ENCODE measurements at places on chromosomes 2 and 18.

- no peak for DNase-seq
Observed at GRCh38 chr2:80469428-80469827, 164.9 kb upstream of the LRRTM1 start.

GRCh38 chr2:12818416-12819102, 101.8 kb downstream of the TRIB2 start:
- no peak for DNase-seq

- DNase-seq, result no peak
Observed at GRCh38 chr2:99956232-99957030, 186.0 kb downstream of the AFF3 start.

GRCh38 chr2:201007584-201007998, 44.1 kb upstream of the ORC2 start:
- no peak for DNase-seq

DNA sequence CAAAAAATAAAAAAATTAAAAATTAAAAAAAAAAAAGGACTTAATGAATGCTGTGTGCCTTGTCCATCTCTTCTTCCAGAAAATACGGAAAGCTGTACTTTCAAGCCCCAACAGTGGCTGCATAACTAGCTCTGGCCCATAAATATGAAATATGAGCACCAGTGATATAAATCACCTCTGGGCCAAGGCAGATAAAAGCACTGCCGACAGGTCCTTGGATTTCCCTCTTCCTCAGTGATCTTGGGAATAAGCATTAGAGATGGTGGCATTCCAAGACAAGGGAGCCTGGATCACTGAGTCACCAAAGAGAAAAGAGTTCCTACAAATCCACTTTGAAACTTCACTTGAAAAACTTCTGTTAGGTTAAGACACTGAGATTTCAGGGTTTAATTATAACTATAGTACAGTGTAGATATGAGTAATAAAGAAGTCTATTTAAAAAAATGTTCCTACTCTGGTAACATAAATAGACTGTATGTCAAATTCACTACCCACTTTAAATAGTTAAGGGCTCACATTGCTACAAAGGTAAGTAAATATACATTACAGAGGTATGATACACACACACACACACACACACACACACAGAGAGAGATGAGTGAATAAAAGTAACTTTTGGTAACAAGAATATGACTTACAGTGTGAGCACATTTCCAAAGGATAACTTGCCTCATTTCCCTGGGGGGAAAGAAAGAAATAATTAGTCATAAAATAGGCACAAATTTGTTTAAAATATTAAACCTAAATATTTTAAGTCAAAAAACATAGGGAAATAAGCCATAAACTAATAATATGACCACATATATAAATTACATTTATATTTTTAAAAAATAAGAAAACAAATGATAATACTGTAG, 35.6 kb downstream of the PPP3R1 start:
- DNase-seq, result no peak

DNA sequence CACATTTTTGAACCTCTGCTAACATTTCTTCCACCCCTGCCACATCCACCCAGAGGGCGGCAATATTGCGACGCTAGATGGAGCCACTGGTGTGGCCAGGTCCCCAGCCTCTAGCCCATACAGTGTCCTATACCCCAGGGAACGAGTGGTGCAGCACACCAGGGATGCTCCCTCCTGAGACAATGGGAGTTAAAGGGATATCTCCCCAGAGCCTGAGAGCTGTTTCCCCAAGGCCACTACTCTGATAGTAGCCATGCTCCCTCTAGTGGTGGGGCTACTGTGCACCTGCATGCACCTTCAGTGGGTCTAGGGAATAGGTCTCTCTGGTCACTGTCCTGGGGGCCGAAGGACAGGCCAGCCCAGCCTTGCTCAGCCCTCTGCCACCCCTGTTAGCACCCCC, 336.4 kb upstream of the FSHR start:
- DNase-seq, result peak; percentile 6

DNA sequence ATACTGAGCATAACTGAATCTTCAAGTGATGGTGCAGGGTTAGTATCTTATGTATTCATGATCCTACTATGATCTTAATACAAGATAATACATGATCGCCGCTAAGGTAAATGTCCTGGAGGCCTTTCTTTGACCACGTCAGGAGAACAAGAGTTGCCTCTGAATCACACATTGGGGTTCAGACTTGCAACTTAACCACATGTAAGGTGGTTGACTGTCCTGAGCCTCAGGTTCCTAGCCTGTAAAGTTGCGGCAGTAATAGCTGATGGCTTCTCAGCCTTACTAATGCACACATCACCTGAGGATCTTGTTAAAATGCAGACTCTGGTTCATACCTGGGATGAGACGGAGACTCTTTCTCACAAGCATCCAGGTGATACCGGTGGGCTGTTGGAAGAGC, 112.5 kb downstream of the MGAT5 start:
- no peak for DNase-seq

DNA sequence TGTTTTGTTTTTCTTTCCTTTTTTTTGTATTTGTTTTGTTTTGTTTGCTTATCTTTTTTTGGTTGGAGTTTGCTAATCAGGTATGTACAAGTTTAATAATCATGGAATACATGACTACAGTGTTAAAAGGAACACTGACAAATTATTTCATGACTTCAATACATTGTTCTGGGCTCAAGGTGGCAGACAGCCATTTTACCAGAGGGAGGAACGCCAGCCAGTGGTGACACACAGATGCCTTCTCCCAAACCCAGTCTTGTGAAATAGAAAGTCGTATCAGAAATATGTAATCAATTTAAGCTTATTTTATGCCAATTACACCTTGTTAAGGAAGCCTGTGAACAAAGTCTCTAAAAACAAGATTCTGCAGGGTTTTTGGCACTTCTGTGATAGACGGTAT, 264.0 kb upstream of the EPHA4 start:
- DNase-seq, result no peak

- no peak for DNase-seq
Observed at GRCh38 chr2:136020831-136021230, 35.4 kb upstream of the DARS1 start.

DNA sequence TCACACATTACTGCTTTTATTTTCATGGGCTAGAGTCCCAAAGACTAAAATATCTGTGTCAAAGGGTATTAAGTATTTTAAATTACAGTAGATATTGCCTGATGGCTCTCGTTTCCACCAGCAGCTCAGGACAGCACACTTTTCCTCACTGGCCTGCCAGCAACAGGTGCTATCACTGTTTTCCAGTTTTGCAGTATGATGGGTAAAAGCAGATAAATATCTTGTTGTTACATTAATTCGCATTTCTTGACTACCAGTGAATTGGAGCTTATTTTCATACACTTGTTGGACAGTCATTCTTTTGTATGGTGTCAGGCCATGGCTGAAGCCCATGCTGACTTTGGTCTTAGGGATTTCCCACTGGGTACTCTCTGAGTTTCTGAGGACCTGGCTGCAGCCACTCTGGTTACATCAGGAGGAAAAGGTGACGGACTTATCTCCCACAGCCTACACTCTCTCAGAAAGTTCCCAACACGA, 4.8 kb downstream of the APOB start:
- no peak for DNase-seq

DNA sequence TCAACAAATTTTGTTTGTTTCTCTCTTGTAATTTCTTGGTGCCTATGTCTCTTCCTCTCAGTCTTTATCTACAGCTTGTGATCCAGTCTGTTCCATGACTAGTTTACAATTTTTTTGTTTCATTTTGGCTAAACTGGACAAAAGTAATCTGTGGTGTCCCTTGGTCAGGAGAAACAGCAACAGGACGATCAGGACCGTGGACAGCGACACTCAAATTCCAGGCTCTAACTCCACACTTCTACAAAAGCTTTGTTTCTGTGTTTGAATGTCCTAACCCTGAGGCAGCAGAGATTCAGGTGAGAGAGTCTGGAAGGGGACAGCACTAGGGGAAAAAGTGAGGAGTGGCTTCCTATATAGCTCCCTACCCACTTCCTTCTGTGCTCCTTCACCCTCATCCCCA, 593.3 kb upstream of the FANCL start:
- no peak for DNase-seq

- no peak for DNase-seq
Observed at GRCh38 chr2:10255189-10256030, 47.3 kb upstream of the HPCAL1 start.

DNA sequence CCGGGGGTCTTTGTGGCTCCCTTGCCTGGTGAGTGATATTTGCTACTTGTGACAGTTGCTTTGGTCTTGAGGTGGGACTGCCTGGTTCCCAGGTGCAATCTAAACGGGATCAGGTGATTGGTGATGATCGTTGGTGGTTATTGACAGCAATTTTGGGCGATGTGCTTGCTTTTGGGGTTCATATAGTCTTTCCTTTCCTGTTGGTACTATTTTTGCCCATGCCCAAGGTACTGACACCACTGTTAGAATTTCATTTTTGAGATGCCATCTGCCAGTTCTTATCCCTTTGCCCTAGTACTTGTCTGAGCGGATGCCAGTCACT, 573 bp downstream of the WDR7 start:
- no peak for DNase-seq

- peak; percentile 24 for DNase-seq
Observed at GRCh38 chr18:57797209-57797651, 5.9 kb downstream of the ATP8B1 start.

- DNase-seq, result no peak
Observed at GRCh38 chr18:62590799-62591590, 68.2 kb downstream of the ZCCHC2 start.

- DNase-seq, result no peak
Observed at GRCh38 chr18:38241736-38242135, 676.1 kb upstream of the CELF4 start.

DNA sequence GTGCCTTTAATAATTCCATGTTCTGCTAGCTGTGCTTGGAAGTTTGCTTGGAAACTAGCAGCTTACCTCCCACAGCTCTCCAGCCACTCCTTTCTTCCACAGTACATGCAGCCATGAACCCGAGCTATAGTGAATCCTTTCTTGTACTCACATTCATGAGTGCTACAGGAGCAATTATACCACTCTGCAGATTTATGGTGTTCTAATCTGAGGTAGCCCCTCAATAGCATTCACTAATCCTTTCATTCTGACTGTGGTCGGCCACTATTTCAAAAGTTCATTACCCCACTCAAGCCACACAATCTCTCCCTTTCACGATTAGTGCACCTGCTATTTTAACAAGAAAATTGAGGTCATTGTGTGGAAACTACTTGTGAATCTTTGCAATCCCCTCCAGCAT, 53.2 kb downstream of the CSRNP3 start:
- DNase-seq, result no peak

DNA sequence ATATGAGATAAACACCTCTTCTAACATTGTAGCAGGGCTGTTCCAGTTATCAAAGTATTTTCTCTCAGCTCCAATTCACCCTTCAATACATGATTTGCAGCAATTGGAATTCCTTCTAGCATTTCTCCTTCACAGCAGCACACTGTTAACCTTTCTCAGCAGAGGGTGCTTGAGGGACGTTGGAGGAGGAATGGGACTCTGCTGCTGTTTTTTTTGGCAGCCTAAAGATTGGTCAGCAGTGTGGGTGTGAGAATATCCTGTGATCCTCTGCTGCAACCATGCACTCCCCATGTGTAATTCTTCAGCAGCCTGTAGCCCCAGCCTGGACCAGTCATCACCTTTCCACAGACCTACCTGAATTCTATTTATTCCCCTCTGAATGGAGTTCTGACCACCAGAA, 1708.9 kb upstream of the CELF4 start:
- DNase-seq, result no peak

DNA sequence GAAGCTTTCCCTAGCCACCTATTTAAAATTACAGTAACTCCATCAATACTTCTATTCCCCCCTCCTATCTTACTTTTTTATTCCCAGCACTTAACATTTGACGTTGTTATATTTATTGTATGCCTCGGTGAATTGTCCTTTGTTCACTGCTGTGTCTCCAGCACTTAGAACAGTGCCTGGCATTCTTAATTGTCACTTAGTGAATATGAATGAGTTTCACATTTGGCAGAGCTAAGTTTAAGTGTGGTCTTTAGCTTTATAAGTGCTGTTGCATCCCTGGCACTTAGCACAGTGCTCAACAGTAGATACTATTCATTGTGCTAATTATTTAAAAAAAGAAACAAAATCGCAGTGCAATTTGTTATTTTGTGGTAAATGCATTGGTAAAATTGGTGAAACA, 1.7 kb downstream of the RMP24 start:
- no peak for DNase-seq

DNA sequence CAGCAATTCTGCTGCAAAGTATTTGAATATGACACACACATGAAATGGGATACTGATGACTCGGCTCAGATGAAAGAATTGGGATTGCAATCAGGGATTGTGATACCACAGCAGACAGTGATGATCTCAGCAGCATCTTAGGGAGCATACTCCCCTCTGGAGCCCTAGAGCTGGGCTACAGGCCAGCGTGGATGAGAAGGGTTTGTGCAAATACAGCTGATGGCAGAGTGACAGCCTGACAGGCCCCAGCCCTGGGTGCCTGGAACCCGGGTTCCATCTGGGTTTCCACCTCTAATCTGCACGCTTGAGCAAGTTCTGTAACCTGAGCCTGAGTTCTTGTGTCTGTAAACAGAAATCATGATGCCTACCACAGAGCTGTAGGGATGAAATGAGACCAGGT, 418.0 kb downstream of the LRATD1 start:
- no peak for DNase-seq

Data from NCI-H1930 (cell line).